ENCODE measurements at places on chromosomes 12 and 14. TPM values are rescaled to one million over a fixed set of nuclear protein-coding genes. Genes with fewer than 3 reads are reported as not detected.

GRCh38 chr12:89733579-89734201 lies 25.1 kb upstream of the ATP2B1 start:
- DNase-seq, result no peak

DNA sequence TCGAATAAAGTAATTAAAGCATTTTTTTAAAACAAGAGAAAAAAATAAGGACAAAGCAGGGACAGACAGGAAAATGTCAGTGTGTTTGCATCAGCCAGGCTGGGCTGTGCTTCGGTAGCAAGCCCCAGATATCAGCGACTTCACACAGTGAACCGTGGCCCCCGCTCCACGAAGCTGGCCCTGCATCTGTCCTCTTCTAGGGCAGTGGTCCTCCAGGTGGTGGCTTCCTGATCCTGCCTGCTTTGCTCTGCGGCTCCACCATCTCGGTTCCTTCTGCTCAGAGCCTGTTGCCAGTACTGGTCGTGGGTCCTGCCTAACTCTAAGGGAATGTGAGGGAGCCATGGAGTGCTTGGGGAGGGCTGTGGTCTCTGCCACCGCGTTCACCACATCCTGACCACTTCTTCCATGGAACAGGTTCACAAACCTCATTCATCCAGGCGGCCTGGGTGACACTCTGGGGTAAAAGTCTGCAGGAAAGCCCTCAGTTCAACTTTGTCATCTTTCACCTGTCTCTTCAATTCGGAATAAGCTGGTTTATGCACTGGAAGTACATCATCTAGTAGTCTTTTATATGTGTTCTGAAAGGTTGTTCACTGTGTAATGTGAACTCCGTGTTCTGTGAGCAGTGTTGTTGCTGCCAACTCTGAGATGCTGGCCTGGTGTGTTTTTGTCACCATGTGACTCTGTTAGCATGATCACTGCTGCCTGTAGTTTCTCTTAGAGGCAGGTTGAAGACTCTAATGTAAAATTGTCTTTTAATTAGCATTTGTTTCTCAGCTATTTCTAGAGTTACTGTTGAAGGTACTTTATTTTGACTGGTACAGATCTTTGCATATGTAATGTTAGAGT lies 47.9 kb downstream of the ANKRD9 start:
- DNase-seq, result peak; percentile 32

DNA sequence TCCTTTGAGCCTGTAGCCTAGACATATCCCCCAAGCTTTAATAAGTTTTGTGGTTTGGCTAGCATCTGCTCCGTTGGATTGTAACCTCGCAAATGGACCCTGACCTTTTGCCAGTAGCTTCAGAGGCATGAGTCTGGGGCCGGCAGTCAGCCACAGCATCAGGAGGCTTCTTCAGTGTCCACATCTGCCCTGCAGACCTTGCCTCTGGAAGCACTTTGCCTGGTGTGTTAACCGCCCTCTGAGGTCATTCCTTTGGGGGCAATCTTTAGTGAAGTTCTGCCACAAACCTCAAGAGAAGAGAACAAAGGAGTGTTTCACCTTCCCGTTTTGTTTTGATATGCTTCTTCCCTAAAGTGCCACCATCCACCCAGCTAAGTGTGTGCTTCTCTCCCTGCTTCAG lies 71.4 kb downstream of the GNS start:
- no peak for DNase-seq

GRCh38 chr12:32761716-32762115 lies 6.0 kb upstream of the YARS2 start:
- DNase-seq, result no peak

CLEC9A gene
- total RNA-seq, result not detected

LRRC9 gene
- 0.15 TPM for total RNA-seq

SLC6A12 gene
- total RNA-seq, result 114 TPM
